ENCODE measurements at places on chromosomes 12 and 14.

- no peak for DNase-seq
These were observed 649.0 kb upstream of the TBX3 start for GRCh38 chr12:115332945-115333344.

GRCh38 chr12:46523446-46523845 lies 150.9 kb upstream of the SLC38A2 start:
- no peak for DNase-seq

DNA sequence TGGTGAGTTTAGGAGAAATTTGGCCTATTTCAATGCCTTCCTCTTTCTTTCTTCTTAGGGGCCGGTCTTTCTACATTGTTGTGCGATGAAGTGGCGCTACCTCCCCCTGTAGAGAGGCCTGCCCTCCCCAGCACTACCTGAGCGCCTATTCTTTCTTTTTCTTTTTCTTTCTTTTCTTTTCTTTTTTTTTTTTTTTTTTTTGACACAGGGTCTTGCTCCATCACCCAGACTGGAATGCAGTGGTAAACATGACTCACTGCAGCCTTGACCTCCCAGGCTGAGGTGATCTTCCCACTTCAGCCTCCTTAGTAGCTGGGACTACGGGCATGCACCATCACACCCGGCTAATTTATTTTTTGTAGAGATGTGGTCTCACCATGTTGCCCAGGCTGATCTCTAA lies 136.1 kb upstream of the MAX start:
- no peak for DNase-seq

DNA sequence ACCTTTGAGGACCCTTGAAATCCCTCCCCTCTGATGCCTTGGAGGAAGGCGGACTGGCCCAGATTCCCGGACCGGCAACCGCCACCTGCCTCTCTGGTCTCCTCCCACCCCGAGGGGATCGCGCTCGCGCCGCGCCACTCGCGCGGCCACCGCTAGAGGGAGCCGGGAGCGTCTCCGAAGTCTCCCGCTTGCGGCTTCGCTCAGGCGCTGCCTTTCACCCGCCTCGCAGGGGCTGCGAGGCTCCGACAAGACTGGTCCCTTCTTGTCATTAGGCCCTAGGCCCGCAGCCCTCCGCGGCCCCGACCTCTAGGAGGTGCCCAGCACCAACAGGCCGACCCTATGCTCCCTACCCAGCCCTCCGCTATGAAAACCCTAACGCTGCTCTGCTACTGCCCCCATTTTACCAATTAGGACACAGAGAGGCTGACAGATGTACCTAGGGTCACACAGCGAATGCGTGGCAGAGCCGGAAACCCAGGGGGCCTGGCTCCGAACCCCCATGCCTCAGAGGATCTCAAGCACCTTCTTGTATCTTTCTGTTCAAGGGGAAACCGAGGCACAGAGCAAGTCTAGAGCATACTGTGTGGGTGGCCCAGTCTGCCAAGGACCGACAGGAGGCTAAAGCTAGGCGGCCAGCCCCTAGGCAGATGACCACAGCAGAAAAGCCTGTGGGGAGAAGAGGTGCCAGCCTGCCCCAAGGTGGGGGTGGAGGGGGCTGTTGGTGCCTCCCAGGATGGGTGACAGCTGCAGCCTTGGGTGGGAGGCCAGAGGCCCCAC lies 21.4 kb upstream of the VSX2 start:
- peak; percentile 91 for DNase-seq

DNA sequence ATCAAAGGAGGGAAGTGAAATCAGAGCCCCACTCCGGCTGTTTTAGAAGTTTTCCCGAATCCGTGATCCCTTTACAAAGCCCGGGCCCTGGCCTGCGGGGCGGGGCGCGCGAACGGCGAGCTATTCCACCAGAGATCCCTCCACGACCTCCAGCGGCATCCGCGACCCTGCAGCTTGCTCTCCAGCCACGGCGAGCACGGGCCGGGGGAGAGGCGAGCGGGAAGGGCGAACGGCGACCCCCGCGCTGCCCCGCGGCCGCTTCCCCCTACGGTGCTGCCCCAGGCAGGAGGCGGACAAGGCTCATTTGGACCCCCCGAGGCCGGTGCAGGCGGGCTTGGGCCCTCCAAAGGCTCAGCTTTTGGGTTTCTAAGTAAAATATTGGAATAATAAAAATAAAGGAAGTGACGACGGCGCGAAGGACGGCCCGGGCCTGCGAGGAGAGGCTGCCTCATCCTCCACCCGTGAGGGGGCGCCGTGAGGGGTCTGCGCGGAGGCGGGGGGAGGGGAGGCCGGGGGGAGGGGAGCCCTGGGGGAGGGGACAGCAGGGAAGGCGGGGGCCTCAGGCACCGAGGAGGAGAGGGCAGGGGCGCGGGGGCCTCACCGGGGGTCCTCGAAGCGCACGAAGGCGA lies 613 bp downstream of the SRSF9 start:
- DNase-seq: no peak

GRCh38 chr12:91211866-91212265 lies 29.2 kb upstream of the DCN start:
- peak; percentile 59 for DNase-seq

DNA sequence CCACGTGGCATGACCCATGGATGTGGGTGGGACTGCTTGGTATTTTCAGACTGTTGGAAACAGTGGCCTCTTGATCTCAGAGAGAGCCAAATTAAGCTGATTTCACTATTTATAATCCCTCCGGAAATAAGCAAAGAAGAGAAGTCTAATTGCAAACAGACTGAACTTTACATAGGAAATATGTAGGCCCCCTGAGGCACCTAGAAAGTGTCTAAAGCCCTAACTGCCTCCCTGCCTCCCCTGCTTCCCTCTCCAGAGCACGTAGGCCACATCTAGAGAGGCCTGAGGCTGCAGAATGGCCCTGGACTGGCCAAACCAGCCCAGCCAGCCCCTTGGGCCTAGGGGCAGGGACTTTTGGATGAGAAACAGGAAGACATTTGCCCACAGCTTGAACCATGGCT lies 123.8 kb downstream of the ZFP36L1 start:
- DNase-seq: no peak

DNA sequence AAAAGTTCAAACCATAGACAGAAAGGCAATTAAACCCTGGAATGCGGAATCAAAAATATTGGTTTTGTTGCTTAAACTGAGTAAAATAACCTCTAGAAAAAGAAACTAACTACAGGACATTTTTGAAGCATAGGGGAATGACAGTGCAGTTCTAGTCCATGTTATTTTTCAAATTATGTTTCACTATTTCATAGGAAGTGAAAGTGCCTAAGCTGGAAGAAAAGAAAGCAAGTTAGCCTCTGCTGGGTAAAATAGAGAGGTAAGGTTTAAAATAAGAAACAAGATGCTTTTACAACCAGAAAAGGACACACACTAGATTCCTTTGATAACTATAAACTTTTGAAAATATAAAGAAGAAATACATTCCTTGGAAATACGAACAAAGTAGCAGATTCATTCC lies 1.1 kb downstream of the CLECL1 start:
- no peak for DNase-seq

DNA sequence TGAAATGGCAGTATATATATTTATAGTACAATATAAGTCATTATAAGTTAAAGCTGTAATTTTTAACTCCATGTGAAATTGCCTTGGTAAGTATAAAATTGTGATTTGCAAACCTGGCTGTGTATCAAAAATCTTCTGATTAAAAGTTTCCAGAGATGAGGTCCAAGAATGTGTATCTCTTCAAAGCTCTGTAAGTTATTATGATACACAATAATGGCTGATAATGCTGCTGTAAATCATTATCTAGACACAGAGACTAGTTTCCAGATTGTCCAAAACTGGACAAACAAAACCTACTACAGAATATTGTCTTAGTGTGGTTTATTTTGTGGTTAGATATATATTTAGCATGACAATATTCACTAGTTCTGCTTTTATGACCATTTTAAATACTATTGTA lies 514.8 kb downstream of the SLC6A15 start:
- no peak for DNase-seq

DNA sequence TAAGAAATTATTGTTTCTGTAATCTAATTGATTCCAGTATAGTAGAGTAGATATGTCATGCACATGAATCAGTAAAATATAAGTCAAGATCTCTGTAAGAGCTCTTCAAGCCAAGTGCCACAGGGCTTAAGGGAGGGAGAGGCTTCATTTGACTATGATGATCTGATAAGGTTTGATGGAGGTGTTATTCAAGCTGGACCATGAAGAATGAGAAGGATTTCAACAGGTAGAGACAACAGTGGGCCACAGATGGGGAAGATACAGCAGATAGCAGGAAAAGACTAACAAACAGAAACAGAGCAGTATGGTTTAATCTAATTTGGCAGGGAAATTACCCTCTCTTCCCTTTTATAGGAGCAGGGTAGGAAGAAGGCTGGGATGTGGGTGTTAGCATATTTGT lies 40.6 kb upstream of the FKBP4 start:
- DNase-seq: no peak

DNA sequence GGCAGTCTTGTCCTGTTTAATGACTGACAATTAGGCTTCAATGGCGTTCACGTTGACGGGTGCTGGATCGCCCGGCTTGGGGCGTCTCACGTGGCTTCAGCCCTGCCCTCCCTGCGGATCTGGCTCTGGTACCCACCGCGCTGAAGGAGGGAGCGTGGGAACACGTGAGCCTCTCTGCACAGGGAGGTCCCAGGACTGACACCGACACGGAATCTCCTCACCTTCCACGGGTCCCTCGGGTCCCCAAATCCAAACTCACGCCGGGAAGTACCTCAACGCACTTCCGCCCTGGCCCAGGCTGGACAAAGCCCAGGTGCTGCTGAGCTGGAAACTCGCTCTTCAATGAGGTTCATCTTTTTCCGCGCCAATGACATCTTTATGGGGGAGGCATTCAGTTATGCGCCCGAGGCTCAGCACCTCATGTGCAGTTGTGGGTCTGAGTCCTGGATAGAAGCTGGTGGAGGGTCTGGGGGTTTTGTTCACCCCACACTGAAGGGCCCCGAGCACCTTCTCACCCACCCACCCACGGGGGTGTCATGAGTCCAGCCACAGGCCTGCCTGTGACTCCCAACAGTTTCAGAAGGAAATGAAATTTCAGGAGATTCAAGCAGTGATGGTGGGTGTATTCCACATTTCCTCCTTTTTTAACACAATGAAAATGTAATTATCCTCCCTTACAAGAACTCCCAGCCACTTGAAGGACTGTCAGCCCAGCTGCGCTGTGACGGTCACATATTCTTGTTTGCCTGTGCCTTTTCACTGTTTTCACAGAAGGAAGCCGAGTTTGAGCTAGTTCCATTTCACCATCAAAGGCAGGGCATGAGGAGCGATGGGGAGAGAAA lies 251.7 kb upstream of the SFSWAP start:
- DNase-seq: no peak

- no peak for DNase-seq
These were observed 395.3 kb downstream of the AEBP2 start for GRCh38 chr12:19834592-19834991.

GRCh38 chr12:116577154-116577561 lies 18.0 kb downstream of the MAP1LC3B2 start:
- no peak for DNase-seq

DNA sequence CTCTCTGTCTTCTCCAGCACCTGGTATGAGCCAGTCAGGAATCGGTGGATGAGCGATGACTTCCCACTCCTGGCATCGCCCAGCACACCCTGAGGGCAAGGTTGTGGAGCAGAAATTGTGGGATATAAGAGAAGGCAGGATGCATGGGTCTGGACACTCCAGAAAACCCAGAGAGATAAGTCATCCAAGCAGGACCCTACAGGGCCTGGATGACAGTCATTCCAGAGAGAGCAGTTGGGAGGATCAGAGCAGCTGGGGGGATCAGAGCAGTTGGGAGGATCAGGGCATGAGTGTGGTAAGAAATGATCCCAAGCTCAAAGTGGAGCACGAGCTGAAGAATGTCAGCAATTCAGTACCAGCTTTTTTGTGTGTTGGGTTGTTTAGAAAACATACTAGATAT lies 4.0 kb downstream of the AGAP2 start:
- DNase-seq: no peak

GRCh38 chr12:132986885-132987225 lies 688 bp downstream of the ZNF26 start:
- DNase-seq: no peak

GRCh38 chr12:1805441-1806081 lies 14.8 kb upstream of the LRTM2 start:
- DNase-seq: no peak

DNA sequence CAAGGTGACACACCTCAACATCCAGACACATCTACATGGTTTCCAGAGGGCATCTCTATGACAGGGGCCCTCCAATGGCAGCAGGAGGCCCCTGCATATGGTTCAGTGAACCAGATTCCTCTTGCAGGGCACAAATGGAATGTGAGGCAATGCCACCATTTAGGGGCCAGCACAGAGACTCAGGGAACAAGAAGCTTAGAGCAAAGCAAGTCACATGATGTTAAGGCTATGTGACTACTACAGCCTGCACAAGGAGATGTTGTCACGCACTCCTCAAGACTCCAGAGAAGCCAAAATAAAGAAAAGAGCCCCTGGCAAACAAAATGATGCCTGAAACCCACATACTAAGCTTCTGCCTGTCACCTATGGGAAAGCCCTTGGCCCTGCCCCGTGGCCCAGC lies 95.2 kb downstream of the RBM19 start:
- DNase-seq: no peak

DNA sequence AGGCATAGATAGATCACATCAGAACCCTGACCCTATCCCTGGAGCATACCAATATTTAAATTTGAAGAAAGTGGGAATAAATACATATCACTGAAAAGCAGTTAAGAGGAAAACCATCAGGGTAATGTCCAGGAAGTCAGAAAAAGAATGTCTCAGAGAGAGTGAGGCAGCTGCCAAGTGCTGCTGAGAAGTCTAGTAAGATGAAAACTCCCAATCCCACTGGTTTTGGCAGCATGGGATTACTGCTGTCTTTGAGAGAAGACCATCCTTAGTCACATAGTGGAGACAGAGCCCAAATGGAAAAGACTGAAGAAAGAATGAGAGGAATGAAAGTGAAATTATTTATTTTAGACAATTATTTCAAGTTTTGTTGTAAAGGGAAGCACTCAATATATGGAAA lies 11.5 kb upstream of the TSPAN8 start:
- DNase-seq: no peak

DNA sequence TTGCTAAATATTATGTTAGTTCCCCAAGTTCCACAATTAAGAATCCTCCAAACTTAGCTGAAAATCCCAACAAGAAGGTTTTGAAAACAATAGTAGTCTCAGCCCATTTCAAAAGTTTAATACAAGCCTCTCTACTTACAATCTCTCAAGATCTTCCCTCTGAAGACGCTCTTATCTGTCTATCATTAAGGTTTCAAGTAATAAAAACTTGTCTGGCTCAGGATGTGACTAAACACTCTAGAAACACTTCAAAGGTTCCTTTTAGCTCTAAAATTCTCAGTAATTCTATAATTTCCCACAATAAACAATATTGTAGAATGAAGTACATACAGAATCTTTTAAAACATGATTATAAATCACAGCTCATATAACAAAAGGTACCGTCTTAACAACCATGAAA lies 16.3 kb downstream of the YAF2 start:
- no peak for DNase-seq

DNA sequence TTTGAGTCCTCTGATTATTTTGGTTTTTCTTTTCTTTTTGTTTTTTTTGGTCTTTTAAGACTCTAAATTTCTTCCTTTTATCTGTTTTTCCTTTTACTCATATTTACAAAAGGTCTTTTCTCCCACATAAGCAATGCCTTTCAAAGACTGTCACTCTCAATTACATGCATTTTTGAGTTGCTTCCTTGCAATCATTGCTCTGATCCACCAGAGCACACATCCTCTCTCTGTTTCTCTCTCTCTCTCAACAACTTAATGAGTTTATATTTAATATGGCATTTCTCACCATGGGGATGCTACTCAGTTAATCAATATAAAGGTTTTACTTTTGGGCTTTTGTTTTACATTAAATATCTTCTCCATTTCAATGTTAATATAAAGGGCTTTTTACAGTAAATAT lies 62.7 kb upstream of the OR10AD1 start:
- DNase-seq: peak; percentile 53
